ENCODE measurements at places on chromosomes 2 and 18.

- DNase-seq: no peak
These were observed 25.8 kb upstream of the PLB1 start for GRCh38 chr2:28469947-28470535.

GRCh38 chr18:3721771-3722648 lies 272.0 kb downstream of the TGIF1 start:
- no peak for DNase-seq

DNA sequence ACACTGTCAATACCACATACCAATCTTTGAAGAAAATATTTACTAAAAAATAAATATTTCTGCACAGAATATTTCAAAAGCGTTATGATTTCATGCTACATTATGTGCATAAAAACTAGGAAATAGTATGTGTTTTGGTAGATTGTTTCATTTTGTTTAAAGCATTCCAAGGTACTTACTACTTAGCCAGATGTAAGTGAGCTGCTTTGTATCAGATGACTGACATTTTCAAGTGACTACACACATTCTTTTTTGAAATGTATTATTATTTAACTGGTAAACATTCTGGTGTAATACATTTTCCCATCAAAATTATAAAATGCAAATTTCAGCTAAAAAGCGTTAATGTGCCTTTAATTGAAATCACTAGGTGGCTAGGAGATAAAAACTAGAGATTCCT lies 21.5 kb downstream of the GCA start:
- DNase-seq: no peak

- no peak for DNase-seq
These were observed 199.9 kb upstream of the PKDCC start for GRCh38 chr2:41847744-41848441.

GRCh38 chr2:207238831-207239701 lies 73.3 kb upstream of the KLF7 start:
- peak; percentile 100 for DNase-seq

- DNase-seq: no peak
These were observed 175.5 kb downstream of the ZNF407 start for GRCh38 chr18:74773171-74773624.

Measured in fibroblast of skin of left biceps (primary cell).